T1000 (cell line): ENCODE measurements at places on chromosomes 2 and 18.

DNA sequence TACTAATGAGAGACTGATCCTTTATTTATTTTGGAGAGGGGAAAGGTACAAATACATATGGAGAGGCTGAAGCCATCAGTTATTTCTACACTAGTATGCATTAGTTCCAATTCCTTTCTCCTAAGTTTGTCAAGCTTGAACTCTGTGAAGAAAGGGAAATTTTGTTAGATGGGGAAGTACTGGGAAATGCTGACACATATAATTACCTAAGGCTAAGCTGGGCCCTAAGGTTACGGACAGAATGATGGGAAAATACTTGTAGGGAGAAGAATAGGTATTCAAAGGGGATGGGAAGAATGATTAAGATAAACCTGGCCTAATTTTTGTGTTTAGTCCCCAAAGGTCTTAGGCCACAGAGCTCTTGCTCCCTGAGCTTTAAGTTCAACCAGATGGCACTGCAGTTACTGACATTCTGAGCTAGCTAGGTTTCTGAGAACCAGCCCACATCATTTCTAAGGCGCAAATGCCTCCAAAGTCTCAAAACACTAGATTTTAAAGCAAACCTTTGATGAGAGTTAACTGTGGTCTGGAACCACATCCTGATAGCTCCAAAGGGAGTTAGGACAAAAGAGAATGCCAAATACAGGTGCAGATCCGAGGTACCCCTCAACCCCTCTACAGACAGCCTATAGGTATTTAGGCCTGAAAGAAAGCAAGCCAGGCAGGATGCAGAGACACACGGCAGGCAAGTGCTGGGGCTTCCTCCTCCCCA is 2.7 kb downstream of the TMEM163 start:
- no peak for DNase-seq

GRCh38 chr2:228675646-228676045 is 494.2 kb upstream of the SPHKAP start:
- no peak for DNase-seq

GRCh38 chr2:15818318-15818753 is 122.0 kb upstream of the MYCN start:
- DNase-seq = no peak

DNA sequence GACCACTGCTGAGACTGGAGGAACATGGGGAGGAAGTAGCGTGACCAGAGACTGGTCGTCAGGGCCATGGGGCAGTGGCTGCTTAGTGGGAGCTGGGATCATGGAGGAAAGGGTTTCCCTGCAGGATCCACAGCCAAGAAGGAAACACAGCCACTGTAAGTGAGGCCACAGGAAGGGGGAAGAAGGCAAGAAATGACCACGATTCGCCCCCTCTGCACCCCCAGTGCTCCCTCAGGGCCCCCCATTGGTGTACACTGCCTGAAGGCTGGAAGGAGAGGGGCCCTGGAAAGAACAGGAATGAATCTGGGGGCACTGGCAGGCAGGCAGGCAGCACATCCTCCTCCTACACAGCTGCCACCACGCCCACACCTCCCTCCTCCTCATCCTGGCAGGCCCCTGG is 62.5 kb upstream of the RMDN2 start:
- DNase-seq = no peak

GRCh38 chr2:234320066-234320465 is 176.8 kb downstream of the ARL4C start:
- no peak for DNase-seq

DNA sequence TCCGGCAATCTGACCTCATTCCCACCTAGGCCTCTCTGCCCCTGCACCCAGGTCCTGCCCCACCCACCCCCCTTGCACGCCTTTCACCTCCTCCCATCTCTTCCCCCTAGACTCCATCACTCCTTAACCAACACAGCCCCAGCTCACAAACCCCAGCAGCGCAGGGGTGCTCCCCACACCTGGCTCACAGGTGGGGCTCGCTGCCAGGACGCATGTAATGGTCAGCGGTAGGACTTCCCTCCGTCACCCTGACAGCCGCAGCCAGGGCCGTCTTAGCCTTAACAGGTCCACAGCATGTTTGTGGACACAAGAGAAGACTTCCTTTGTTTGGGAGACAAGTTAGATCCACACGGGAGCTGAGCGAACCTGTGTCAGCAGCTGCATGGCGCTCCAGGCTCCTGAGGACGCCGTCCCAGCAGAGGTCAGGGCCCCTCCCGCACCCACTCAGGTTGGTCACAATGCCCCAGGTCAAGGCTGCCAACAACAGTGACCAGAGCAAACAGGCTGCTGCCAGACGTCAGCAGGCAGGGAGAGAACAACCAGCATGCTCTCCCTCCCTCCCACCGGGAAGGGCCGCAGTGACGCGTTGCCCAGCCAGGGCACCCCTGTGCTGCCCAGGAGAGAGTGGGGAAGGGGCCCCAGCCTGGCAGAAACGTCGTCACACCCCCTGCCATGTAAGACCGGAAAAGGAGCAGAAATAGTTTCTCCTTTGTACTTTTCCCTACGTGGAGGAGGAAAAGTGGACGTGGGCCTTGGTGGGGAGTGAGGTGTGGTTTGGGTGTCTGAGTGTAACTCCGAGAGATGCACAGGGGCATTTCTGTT is 68.0 kb downstream of the PXDN start:
- DNase-seq = no peak

DNA sequence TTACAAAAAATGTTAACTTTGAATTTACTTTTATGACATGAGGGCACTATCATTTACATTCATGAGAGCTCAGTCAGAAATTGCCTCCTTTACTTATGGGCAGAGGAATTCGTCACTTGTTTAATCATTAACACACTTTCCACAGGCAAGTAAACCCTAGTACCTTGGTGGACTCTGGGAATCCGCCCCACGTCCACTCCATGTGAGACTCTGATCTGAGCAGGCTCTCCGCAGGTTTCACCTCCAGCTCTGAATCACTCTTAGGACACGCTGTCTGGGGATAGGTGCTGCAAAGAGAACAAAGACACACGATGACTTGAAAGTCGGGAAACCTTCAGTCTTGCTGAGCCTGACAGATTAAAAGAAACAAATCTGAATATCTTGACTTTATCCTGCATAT is 73.6 kb downstream of the LPIN2 start:
- no peak for DNase-seq

GRCh38 chr2:15069149-15069548 is 436.6 kb downstream of the LRATD1 start:
- no peak for DNase-seq

GRCh38 chr2:3132466-3132865 is 245.2 kb downstream of the EIPR1 start:
- DNase-seq = no peak

DNA sequence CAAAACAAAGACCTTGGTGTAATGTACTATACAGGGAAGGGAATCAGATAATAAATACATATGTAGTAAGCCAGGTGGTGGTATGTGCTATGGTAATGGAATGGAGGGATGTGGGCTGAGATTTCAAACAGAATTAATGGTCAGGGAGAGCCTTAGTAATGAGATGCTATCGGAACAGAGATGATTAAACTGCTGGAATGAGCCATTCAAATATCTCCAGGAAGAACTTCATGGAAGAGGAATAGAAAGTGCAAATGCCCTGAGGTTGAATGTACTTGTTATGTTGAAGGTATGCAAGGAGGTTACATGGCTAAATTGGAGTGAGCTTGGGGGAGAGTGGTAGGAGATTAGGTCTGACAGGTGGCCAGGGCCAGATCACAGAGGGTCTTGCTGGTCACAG is 5.1 kb downstream of the SERPINB11 start:
- DNase-seq = no peak

DNA sequence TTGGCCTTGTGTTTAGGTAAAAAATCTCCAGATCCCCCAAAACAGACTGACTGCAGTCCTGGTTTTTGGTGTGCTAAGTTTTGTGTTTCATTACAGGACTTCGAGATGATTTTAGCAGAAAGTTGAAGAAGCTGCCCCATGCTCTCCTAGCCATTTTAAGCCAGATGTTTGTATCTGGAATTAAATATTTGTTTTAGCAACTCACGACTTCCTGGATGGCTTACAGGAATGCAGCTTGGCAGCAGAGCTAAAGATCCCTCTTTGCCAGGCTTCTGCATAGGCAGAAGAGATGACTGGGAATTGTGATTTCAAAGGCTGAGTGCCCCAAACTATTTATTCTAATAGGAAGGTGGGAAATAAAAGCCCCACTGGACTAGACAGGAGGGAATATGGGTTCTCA is 31.1 kb downstream of the ONECUT2 start:
- DNase-seq = no peak

DNA sequence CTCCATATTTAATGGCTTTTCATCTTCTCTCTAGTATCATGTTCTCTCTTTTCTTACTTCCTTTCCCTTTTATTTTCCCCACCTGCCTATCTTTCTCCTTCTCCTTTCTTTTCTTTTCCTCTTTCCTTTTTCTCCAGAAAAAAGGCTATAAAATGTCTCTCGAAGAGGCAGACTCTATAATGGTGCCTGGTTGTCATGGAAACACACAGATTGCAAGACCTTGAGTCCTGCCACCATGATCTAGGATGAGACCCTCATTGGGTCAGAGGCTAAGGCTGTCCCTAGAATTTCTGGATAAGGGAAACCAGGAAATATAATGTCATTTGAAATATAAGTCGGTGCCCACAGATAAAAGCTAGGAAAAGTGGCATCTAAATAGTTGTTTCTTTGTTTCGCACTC is 36.5 kb upstream of the LHCGR start:
- DNase-seq = no peak

DNA sequence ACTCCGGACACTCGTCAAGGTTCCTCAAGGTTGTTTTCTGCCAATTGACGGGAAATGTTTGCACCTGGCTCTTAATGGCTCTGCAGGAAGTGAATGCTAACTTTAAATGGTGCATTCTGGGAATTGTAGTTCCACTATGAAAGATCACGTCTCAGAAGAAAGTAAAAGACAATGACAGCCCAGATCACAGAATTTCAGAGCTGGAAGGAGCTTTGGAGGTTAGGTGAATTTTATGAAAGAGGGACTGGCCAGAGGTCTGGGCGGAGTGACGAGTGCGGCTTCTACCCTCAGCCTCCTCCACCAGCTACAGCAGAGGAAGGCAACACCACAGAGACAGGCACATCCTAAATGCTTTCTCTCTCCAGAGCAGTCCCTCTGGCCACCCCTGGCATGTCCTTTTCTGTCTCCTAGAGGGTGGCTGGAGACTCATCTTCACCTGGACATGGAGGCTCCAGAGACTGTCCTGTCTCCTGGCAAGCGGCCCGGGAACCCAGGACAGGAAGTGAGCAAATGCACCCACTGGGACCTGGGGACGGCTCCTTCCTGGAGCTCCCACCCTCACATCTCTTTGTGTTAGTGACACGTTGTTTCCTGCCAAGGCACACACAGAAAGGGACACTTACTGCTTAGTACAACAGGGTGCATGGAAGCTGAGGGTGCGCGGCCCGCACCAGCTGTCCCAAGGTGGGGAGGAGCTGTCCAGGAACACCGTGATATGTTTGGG is 19.4 kb downstream of the THAP4 start:
- DNase-seq = no peak

DNA sequence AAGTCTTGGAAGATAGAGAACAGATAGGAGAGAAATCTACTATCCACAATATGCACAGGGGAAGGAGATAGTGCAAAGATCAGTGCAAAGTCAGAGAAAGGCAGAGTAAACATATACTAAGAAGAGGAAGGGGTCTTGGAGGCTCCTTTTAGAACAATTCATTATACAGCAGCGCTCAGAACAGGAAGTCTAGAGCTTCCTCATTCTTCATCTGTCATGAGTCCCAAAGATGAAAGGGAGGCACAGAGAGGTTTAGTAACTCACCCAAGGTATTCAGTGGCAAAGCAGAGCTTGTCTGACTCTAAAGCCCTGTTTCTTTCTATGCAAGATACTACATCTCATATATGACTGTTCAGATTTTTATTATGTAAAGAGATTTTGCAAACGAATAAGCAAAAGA is 1.4 kb downstream of the SP110 start:
- DNase-seq = no peak

DNA sequence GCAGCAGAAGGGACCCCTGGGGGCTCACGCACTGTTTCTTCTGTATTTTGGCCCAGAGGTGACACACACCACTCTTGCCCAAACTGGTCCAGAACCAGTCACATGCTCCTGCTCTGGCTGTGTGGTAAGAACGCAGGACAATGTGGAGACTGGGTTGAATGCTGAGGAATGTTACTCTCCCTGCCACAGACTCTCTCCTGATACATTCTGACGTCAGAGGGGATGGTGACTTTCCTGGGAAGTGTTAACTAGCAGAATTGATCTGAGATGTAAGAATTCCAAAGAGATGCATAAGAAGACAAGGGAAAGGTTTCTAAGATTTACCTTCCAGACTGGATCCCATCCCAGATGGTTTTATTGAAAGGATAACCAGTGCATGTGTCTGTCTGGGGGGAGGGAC is 100.8 kb downstream of the ASB1 start:
- DNase-seq = no peak

DNA sequence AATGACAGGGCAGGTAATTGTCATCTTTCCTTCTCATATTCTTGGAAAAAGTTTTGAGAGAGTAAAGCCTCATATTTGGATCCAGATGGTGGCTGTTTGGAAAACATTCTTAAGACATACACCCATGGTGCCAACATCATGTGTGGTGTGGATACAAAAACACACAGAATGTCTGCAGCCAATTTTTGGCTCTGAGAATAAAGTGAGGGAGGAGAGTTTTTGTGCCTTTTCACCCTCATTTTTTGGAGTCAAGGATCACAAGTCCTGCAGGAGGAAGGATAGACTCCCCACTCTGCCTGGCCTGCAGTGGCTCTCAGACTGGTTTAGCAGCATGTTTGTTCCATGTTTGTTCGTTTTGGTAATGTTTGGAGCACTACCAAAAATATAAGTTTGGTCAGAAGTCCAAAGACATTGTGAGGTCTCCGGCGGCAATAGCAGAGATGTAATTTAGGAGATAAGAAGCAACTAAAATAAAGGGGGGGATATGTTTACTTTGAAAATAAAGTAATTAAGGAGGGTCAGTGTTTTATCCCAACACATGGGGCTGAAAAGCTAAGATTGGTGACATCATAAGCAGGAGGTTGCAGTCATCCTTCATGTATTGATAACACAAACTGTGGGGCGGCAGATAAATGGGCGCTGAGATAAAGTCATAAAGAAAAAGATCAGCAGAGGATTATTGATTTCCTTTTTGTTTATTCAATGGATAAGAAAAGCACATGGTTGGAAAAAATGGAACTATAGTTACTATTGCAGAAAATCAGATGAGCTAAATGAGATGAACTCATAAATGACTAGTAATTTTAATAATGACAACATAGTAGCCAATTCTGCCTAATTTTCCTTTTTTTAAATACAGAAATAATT is 655 bp downstream of the NOSTRIN start:
- no peak for DNase-seq

DNA sequence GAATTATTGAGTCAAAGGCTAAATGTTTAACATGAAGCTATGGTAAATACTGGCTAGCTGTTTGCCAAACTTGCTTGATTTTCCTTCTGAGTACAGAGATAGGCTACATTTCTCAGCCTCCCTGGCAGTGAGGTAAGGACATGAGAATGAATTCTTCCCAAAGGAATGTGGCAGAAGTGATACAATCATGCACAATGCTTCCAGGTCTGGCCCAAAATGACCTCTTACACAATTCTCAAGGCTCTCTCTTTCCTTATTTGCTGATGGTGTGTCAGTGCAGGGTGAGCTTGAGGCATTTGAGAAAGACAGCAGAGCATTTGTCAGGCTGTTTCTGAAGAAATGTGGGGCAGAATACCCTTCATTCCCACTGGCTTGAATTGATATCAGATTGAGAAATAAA is 95.6 kb upstream of the NABP1 start:
- DNase-seq = no peak

- no peak for DNase-seq
Measured at GRCh38 chr18:71011389-71011788, 722.5 kb downstream of the SOCS6 start.

GRCh38 chr2:59276917-59277316 is 1035.8 kb upstream of the FANCL start:
- no peak for DNase-seq

- DNase-seq = no peak
Measured at GRCh38 chr18:78293540-78293939, 686.1 kb upstream of the SALL3 start.
